Stimulated activated CD8-positive, alpha-beta memory T cell treated with anti-CD3 and anti-CD28 coated beads, Interleukin-2, amount 100 ng/mL, for 1 hour (primary cell): ENCODE measurements at places on chromosomes 7 and 10.

GRCh38 chr7:7512861-7513597 lies 22.6 kb downstream of the COL28A1 start:
- DNase-seq, result no peak

- no peak for DNase-seq
Observed at GRCh38 chr7:74183653-74184450, 9.7 kb downstream of the EIF4H start.

- DNase-seq, result no peak
Observed at GRCh38 chr7:30974605-30975255, 11.0 kb downstream of the GHRHR start.

GRCh38 chr7:22604246-22604645 lies 104.3 kb upstream of the STEAP1B start:
- DNase-seq, result no peak

- DNase-seq, result no peak
Observed at GRCh38 chr10:16828701-16829175, 11.5 kb upstream of the RSU1 start.

DNA sequence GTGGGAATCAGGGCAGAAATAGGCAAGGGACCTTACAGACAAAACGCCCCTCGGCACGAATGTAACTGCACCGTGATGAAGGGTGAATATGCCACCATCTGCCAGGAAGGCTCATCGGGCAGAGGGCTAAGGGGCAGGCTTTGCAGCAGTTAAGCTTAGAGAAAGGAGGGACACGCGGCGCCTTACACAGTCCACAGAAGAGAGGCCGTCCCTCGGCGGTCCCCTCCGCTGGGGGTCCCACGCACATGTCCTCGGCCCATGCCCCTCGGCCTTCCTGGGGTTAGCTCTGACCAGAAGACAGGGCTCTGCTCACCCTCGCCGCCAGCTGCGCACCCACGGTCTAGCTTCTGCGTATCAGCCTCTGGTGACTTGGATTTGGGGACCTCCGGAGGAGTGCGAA lies 141.1 kb downstream of the DYNC2I1 start:
- DNase-seq, result no peak

GRCh38 chr7:158410720-158411119 lies 176.9 kb downstream of the PTPRN2 start:
- no peak for DNase-seq

DNA sequence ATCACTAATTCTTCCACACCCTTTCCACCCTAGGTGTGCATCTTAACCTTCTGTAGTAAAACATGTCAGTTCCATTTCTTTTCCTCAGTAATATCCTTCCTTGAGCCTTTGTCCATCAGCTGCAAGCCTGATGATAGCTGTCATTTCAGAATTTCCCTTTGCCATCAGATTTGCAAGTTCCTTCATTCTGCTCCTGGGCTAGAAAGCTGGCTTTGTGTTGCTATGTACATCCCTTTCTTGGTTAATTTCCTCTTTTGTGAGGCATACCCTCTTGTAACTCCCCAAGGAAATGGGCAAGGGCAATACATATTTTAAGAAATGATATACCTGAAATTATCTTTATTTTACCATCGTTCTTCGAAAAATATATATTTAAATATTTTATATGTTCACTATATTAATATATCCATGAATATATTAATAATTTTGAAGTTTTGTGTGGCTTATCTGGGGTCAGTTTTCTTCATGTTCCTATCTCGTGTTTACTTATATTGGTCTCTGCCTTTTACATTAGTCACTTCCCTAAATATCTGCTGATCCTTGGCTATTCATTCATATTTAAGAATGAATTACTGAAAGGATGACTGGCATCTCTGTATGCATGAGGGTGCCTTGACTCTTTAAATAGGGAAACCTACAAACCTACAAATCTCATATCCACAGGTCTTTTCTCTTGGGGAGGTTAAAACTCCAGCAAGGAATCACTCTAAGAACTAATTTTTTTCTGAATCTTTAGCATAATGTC lies 143.8 kb downstream of the ZNF22 start:
- no peak for DNase-seq

- no peak for DNase-seq
Observed at GRCh38 chr10:43427166-43427825, 9.6 kb upstream of the ZNF487 start.

GRCh38 chr10:9636216-9636615 lies 1381.5 kb upstream of the CELF2 start:
- DNase-seq, result no peak

- DNase-seq, result peak; percentile 13
Observed at GRCh38 chr7:103065667-103066066, 8.9 kb downstream of the FBXL13 start.

- no peak for DNase-seq
Observed at GRCh38 chr7:4073750-4074149, 608.3 kb upstream of the FOXK1 start.

DNA sequence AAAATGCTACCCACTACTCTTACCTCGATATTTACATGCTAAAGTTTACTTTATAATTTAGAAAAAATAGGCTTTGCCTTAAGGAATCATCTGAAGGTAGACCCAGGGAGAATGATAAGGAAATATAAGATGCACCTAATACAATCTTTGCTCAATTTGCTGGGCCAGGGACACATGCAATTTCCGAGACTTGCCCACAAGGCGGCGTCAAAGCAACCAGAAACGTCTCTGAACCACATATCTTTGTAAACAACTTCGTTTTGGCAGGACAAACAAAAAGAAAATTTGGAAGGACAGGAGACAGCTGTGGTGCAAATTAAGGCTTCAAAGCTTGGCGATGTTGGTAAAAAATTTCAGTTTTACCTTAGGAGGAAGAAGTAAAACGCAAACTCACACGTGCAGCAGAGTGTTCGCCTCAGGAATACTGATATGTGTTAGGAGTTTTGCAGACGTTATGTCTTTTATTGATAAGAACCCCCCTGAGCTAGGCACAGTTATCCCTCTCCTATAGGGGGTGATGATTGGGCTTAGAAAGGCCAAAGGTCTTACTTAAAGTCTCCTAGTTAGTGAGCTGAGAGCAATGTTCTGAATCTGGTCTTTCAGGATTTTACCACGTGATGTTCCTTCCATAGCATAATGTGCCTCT lies 134.3 kb downstream of the PRKCQ start:
- DNase-seq, result peak; percentile 42

DNA sequence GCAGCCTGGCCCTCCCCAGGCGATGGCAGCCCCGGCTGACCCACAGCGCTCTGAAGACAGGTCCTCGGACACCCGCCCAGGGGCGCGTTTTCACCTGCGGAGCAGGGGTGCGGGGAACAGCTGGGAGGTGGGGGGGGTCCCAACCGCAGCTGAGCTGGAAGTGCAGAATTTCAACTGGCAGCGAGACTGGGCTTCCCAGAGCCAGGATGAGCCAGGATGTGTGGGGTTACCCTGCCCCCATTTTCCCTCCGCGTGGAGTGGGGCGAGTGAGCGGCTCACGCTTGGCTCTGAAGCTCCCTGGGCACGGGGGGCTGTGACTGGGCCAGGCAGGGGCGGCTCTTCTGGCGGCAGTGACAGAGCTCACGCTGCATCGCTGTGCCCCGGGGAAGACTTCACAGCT lies 70.2 kb downstream of the DNAJB6 start:
- DNase-seq, result no peak

DNA sequence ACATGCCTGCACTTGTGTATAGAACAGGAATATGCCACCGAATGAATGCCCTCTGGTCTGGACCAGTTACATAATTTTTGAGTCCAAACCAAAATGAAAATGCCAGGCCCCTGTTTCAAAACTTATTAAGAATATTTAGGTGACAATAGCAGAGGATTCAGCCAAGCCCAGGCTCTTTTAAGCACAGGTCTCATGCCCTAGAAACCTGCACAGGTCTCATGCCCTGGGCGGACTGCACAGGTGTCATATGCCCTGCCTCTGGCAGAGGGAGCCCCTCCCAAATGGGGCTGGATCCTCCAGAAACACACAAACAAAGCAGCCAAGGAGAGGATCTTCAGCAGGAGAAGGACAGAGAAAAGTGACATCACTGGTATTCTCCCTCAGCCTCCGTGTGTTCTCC lies 605.4 kb upstream of the NRP1 start:
- no peak for DNase-seq

DNA sequence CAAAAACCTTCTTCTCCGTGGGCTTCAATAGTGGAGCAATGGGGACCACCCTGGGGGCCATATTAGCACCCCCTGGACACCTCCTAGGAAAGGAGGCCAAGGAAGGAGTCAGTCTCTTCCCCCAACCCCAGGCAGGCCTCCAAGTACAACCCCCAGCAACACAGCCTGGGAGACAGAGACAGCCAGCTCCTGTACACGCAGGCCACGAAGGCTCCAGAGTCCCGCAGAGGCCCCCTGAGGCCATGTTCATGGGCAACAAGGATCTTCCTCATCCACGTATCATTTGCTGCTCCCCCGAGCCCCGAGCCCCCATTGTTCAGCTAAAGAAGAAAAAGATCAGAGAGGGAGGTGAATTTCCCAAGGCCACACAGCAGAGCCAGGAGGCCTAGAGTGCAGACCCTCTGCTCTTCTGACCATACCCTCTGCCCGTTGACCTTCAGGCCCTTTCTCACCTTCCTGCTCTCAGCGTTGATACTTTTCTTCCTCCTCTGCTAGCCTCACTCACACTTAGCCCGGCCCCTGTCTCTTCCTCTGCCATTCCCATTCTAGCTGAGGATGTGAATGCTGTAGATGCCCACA lies 35.9 kb upstream of the MYL10 start:
- no peak for DNase-seq

DNA sequence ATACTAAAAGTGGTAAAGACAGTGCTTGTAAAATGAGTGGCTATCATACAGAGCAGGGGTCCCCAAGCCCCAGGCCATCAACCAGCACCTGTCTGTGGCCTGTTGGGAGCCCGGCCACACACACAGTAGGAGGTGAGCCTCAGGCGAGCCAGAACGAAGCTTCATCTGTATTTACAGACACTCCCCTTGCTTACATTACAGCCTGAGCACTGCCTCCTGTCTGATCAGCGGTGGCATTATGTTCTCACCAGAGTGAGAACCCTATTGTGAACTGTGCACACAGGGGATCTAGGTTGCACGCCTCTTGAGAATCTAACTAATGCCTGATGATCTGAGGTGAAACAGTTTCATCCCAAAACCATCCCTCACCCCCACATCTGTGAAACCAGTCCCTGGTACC lies 58.7 kb downstream of the ITGA8 start:
- no peak for DNase-seq
